ENCODE measurements at places on chromosomes 7 and 10.

- DNase-seq, result no peak
These were observed 290.8 kb downstream of the NXPH1 start for GRCh38 chr7:8724080-8724718.

GRCh38 chr7:159109653-159110035 lies 35.0 kb downstream of the VIPR2 start:
- no peak for DNase-seq

GRCh38 chr7:98974906-98975816 lies 96.8 kb downstream of the TRRAP start:
- DNase-seq, result no peak

- DNase-seq, result no peak
These were observed 104.6 kb downstream of the INPP5A start for GRCh38 chr10:132641966-132642731.

GRCh38 chr7:115354925-115355324 lies 433.0 kb downstream of the MDFIC start:
- DNase-seq, result no peak

DNA sequence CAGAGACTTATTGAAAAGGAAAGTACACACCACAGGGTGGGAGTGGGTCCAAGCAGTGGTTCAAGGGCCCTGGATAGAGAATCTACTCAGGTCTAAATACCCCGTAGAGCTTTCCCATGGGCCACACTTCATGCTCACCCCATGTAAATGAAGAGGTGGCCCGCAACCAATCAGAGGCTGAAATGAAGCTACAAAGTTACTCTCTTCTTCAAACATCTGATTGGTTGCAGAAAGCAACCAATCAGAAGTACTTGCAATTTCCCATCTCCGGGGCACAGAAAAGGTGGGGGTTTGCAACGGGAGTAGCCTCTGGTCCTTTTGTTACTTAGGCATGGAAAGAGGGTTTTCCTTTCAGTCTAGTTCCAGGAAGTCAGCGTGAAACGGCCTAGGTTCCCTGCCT lies 15.2 kb upstream of the GALNTL5 start:
- no peak for DNase-seq

GRCh38 chr10:132551093-132551807 lies 13.7 kb downstream of the INPP5A start:
- no peak for DNase-seq

GRCh38 chr7:45576249-45576929 lies 2.2 kb downstream of the ADCY1 start:
- DNase-seq, result no peak
